Neural crest cell (in vitro differentiated cells): ENCODE measurements at places on chromosomes 5 and 9. TPM values are rescaled to one million over a fixed set of nuclear protein-coding genes. Genes with fewer than 3 reads are reported as not detected.

TPM2 gene
- 159 and 168 TPM in 2 replicates for total RNA-seq

SHISAL2B gene
- total RNA-seq: 0.55 and 0.93 TPM in 2 replicates

GDF9 gene
- total RNA-seq: 0.49 and 0.89 TPM in 2 replicates

DYNC2I2 gene
- total RNA-seq: 120 and 128 TPM in 2 replicates

OTP gene
- 2.1 and 3.1 TPM in 2 replicates for total RNA-seq

NOXA1 gene
- total RNA-seq: 0.89 and 0.98 TPM in 2 replicates

KIF20A gene
- 76.9 and 77.6 TPM in 2 replicates for total RNA-seq

PAPPA gene
- 0.66 and 0.72 TPM in 2 replicates for total RNA-seq

CDHR2 gene
- not detected in 2 replicates for total RNA-seq

EMB gene
- 16.9 and 20.5 TPM in 2 replicates for total RNA-seq

GPX3 gene
- 4.6 and 4.8 TPM in 2 replicates for total RNA-seq

- peaks cover 12% of the 10 kb centered on the region for H3K4me1 ChIP-seq
- H3K27me3 ChIP-seq: peaks cover 14% of the 10 kb centered on the region
- no peak for DNase-seq
Measured at GRCh38 chr9:68721666-68722330, 16.8 kb downstream of the PIP5K1B start.

GRCh38 chr5:126189862-126190261 lies 233.3 kb upstream of the GRAMD2B start:
- no peak for DNase-seq
- no peaks in the 10 kb centered on the region for H3K27me3 ChIP-seq
- no peak overlapping the region for H3K27ac ChIP-seq
- no peaks in the 10 kb centered on the region for H3K36me3 ChIP-seq
- peaks cover 18% of the 10 kb centered on the region for H3K4me1 ChIP-seq

GRCh38 chr5:170430866-170431437 lies 41.8 kb upstream of the KCNMB1 start:
- no peak for DNase-seq
- H3K36me3 ChIP-seq: no peaks in the 10 kb centered on the region
- H3K4me3 ChIP-seq: no peak overlapping the region
- H3K4me1 ChIP-seq: no peaks in the 10 kb centered on the region
- no peak overlapping the region for H3K27ac ChIP-seq

- no peaks in the 10 kb centered on the region for H3K36me3 ChIP-seq
- no peak for DNase-seq
- H3K4me1 ChIP-seq: no peaks in the 10 kb centered on the region
- H3K27me3 ChIP-seq: peaks cover 3% of the 10 kb centered on the region
- H3K27ac ChIP-seq: no peak overlapping the region
- H3K4me3 ChIP-seq: no peak overlapping the region
Measured at GRCh38 chr9:90014421-90014820, 409.6 kb downstream of the GADD45G start.

- H3K4me1 ChIP-seq: no peaks in the 10 kb centered on the region
- no peaks in the 10 kb centered on the region for H3K27me3 ChIP-seq
- no peak overlapping the region for H3K4me3 ChIP-seq
- no peak overlapping the region for H3K27ac ChIP-seq
- DNase-seq: no peak
- H3K36me3 ChIP-seq: no peaks in the 10 kb centered on the region
Measured at GRCh38 chr5:144036476-144036875, 134.0 kb downstream of the YIPF5 start.

- no peak overlapping the region for H3K4me3 ChIP-seq
- no peaks in the 10 kb centered on the region for H3K36me3 ChIP-seq
- H3K27me3 ChIP-seq: no peaks in the 10 kb centered on the region
- DNase-seq: no peak
- H3K4me1 ChIP-seq: no peaks in the 10 kb centered on the region
- no peak overlapping the region for H3K27ac ChIP-seq
Measured at GRCh38 chr9:105281272-105281671, 36.8 kb downstream of the SLC44A1 start.

GRCh38 chr5:56294354-56294753 lies 61.2 kb upstream of the ANKRD55 start:
- H3K36me3 ChIP-seq: no peaks in the 10 kb centered on the region

DNA sequence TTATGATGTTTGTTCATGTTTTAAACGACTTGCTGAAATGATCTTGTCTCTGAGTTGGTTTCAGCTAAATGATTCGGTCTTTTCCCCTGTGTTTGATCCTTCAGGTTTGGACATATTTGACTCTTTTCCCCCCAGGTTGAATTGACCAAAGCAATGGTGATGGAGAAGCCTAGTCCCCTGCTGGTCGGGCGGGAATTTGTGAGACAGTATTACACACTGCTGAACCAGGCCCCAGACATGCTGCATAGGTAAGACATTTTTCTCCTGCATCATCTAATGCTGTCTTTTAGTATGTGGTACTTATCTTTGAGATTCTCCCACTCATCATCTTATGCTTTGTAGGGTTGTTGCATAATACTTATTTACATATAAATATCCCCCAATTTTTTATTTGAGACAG lies 14.7 kb downstream of the G3BP1 start:
- DNase-seq: no peak
- H3K27me3 ChIP-seq: no peaks in the 10 kb centered on the region
- H3K4me1 ChIP-seq: peaks cover 10% of the 10 kb centered on the region
- H3K27ac ChIP-seq: no peak overlapping the region

- no peak overlapping the region for H3K27ac ChIP-seq
- H3K4me3 ChIP-seq: peak overlapping the region; percentile 86
- H3K36me3 ChIP-seq: peaks cover 9% of the 10 kb centered on the region
- peaks cover 75% of the 10 kb centered on the region for H3K27me3 ChIP-seq
- DNase-seq: peak; percentile 20
- peaks cover 13% of the 10 kb centered on the region for H3K4me1 ChIP-seq
Measured at GRCh38 chr9:38622288-38622674, 1.9 kb upstream of the ANKRD18A start.

DNA sequence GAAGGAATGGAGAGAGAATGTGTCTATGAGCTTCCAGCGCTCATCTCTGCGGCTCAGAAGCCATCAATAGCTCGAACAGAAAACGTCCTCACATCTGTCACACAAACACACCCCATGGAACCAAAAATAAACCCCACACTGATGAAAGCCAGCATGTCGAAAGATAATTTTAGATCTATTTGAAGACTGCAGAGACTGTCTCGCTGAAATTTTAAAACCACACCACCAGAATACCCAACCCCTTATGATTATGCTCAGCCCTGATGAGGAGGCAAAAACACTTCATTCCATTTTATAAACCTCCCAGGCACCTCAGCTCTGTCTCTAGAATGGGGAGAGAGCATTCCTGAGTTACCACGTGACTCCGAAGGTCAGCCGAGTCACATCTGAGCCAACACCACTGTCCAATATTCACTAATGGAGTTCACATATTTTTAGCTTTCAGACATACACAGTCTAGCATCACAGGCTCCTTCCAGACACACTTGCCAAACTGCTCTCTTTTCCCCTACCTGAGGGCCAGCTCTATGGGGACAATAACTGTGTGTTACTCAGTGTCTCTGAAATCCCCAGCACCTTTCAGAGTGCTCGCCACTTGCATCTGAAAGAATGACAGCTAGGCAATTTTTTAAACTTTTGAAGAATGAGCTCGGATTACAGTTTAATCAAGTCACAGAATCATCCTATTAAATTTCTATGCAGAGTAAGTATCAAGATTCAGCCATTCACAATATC lies 63.2 kb downstream of the SERINC5 start:
- no peak for DNase-seq
- H3K4me3 ChIP-seq: peak overlapping the region; percentile 36
- H3K27ac ChIP-seq: no peak overlapping the region
- H3K36me3 ChIP-seq: no peaks in the 10 kb centered on the region
- peaks cover 12% of the 10 kb centered on the region for H3K27me3 ChIP-seq

GRCh38 chr5:151707567-151707966 lies 20.9 kb upstream of the SPARC start:
- H3K27ac ChIP-seq: no peak overlapping the region
- no peaks in the 10 kb centered on the region for H3K27me3 ChIP-seq
- no peaks in the 10 kb centered on the region for H3K36me3 ChIP-seq
- no peak for DNase-seq

- no peak for DNase-seq
- no peaks in the 10 kb centered on the region for H3K4me1 ChIP-seq
- H3K27me3 ChIP-seq: no peaks in the 10 kb centered on the region
- no peak overlapping the region for H3K4me3 ChIP-seq
- no peak overlapping the region for H3K27ac ChIP-seq
Measured at GRCh38 chr5:460273-460625, 17.3 kb downstream of the EXOC3 start.

DNA sequence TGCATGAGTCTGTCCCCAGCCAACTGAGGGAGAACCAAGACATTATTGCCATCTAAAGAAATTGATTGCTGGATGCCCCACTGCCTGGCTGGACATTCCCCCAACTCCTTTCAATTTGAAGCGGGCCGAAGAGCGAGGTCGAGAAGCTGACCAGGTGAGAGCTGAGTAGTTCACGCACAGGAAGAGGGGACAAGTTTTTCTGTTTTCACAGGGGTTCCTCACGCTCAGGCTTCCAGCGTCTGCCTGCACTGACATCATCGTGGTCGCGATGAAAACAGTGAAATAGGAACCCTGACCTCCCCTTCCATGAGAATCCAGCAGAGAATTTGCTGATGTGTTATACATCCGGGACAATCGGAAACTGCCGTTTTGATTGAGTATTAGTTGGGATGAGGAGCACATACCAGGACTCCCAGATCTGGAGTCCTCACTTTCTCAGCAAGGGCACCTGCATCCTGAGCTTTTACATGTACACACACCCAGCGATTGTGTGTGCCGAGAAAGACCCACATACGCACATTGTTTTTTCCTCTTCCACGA lies 3.1 kb upstream of the DMRT3 start:
- H3K27ac ChIP-seq: no peak overlapping the region
- no peak for DNase-seq
- peaks cover 24% of the 10 kb centered on the region for H3K4me1 ChIP-seq
- peak overlapping the region; percentile 20 for H3K4me3 ChIP-seq
- peaks cover 94% of the 10 kb centered on the region for H3K27me3 ChIP-seq
- no peaks in the 10 kb centered on the region for H3K36me3 ChIP-seq

DNA sequence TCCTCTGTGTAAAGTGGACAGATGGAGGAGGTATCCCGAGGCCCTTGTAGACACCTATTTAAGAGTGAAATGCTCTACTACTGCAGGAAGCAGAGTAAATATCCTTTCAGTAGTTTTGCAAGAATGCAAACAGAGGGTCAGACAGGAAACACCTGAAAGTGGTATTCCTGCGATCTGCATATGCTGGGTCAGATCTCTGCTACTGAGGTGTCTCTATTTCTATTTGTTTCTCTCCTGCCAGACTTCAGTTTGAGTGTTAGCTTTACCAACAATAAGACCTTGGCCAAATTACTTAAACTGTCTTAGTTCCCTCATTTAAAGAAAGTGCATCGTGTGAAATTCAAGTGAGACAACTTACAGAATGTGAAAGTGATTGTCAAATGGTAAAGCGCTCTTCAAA lies 47.6 kb downstream of the JAKMIP2 start:
- H3K4me3 ChIP-seq: no peak overlapping the region
- no peak overlapping the region for H3K27ac ChIP-seq
- peaks cover 35% of the 10 kb centered on the region for H3K4me1 ChIP-seq
- H3K36me3 ChIP-seq: peaks cover 8% of the 10 kb centered on the region
- no peak for DNase-seq
- H3K27me3 ChIP-seq: no peaks in the 10 kb centered on the region

- H3K4me1 ChIP-seq: peaks cover 9% of the 10 kb centered on the region
- H3K27me3 ChIP-seq: no peaks in the 10 kb centered on the region
- H3K27ac ChIP-seq: no peak overlapping the region
- DNase-seq: no peak
- no peak overlapping the region for H3K4me3 ChIP-seq
Measured at GRCh38 chr5:140671472-140672125, 1.8 kb downstream of the DND1 start.

GRCh38 chr5:74164725-74165235 lies 475.7 kb downstream of the ENC1 start:
- H3K4me1 ChIP-seq: no peaks in the 10 kb centered on the region
- DNase-seq: no peak
- H3K27ac ChIP-seq: no peak overlapping the region
- no peaks in the 10 kb centered on the region for H3K36me3 ChIP-seq
- H3K4me3 ChIP-seq: no peak overlapping the region

DNA sequence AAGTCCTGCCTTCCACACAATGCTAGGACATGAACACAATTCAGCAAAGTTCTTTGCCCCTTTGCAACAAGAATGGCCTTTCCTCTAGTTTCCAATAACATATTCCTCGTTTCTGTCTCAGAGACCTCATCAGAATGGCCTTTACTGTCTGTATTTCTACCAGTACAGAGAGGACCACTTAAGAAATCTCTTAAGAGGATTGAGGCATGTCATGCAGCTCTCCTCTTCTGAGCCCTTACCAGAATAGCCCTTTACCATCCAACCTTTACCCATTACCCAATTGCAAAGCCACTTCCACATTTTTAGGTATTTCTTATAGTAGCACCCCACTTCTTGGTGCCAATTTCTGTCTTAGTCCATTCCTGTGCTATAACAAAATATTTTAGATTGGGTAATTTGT lies 20.3 kb downstream of the TNPO1 start:
- no peak overlapping the region for H3K4me3 ChIP-seq
- H3K36me3 ChIP-seq: no peaks in the 10 kb centered on the region
- no peak for DNase-seq
- no peak overlapping the region for H3K27ac ChIP-seq

GRCh38 chr9:106632621-106633020 lies 230.3 kb upstream of the ZNF462 start:
- no peak overlapping the region for H3K27ac ChIP-seq
- no peak overlapping the region for H3K4me3 ChIP-seq
- no peaks in the 10 kb centered on the region for H3K36me3 ChIP-seq
- no peak for DNase-seq
- no peaks in the 10 kb centered on the region for H3K27me3 ChIP-seq

GRCh38 chr5:173573126-173573960 lies 43.1 kb downstream of the BOD1 start:
- H3K27ac ChIP-seq: no peak overlapping the region
- peak; percentile 90 for DNase-seq
- H3K4me1 ChIP-seq: peaks cover 16% of the 10 kb centered on the region
- peak overlapping the region; percentile 33 for H3K4me3 ChIP-seq
- no peaks in the 10 kb centered on the region for H3K36me3 ChIP-seq

DNA sequence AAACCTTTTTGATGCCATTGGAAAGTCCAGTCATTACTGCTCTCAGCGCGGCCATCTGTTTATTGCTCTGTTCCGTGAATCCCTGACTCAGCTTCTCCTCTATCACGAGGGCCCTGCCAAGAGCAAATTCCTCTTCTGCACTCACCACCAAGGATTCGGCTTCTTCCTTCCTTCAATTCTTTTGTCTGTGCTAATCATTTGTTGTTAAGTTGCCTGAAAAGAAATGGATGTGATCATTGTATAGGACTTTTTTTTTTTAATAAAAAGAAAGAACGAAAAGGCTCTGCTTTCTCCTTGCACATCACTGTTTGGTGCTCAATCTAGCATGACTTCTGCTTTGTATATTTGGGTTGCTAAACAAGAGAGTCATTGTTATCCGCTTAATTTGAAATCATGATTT lies 128.7 kb upstream of the PIK3R1 start:
- peaks cover 15% of the 10 kb centered on the region for H3K4me1 ChIP-seq
- no peaks in the 10 kb centered on the region for H3K27me3 ChIP-seq
- H3K27ac ChIP-seq: no peak overlapping the region
- H3K36me3 ChIP-seq: no peaks in the 10 kb centered on the region
- no peak overlapping the region for H3K4me3 ChIP-seq
- DNase-seq: no peak

GRCh38 chr9:85599540-85600105 lies 142.1 kb downstream of the AGTPBP1 start:
- no peak overlapping the region for H3K27ac ChIP-seq
- peaks cover 9% of the 10 kb centered on the region for H3K36me3 ChIP-seq
- H3K4me3 ChIP-seq: no peak overlapping the region
- no peaks in the 10 kb centered on the region for H3K27me3 ChIP-seq

GRCh38 chr9:125525921-125526631 lies 180.9 kb downstream of the MAPKAP1 start:
- peaks cover 2% of the 10 kb centered on the region for H3K36me3 ChIP-seq
- no peak overlapping the region for H3K4me3 ChIP-seq
- no peak for DNase-seq
- peaks cover 14% of the 10 kb centered on the region for H3K4me1 ChIP-seq

- no peaks in the 10 kb centered on the region for H3K36me3 ChIP-seq
- H3K27me3 ChIP-seq: no peaks in the 10 kb centered on the region
- no peak overlapping the region for H3K4me3 ChIP-seq
- no peak for DNase-seq
Measured at GRCh38 chr5:149153193-149153750, 12.0 kb downstream of the ABLIM3 start.
